ENCODE measurements at places on chromosomes 2 and 18. TPM values are rescaled to one million over a fixed set of nuclear protein-coding genes. Genes with fewer than 3 reads are reported as not detected.

Gene TUBB8B
- not detected for total RNA-seq

Gene SLC11A1
- 15.1 TPM for total RNA-seq

Gene IGFBP5
- total RNA-seq, result 2,550 TPM

Gene GPBAR1
- 2.9 TPM for total RNA-seq

- H3K27me3 ChIP-seq, result no peaks in the 10 kb centered on the region
- no peaks in the 10 kb centered on the region for H3K36me3 ChIP-seq
- DNase-seq, result no peak
- H3K4me1 ChIP-seq, result no peaks in the 10 kb centered on the region
These were observed 736.0 kb upstream of the CELF4 start for GRCh38 chr18:38301621-38302020.

DNA sequence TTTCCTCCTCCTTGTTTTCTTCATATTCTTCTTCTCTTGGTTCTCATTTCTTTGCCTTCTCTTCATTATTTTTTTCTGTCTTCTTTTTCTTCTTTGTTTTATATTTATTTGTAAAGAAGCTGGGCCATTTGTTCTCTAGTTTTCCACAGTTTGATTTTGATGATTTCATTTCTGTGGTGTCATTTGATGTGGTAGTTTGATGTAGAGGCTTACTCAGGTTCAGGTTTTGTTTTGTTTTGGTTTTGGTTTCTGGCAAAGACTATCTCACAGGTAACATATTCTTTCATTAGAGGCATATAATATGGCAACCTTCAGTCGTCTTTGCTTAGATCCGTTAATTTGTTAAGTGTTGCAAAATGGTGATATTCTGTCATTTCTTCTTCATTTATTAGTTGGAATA, 75.3 kb downstream of the BABAM2 start:
- H3K4me1 ChIP-seq, result peaks cover 39% of the 10 kb centered on the region
- no peaks in the 10 kb centered on the region for H3K36me3 ChIP-seq
- no peak overlapping the region for H3K27ac ChIP-seq

DNA sequence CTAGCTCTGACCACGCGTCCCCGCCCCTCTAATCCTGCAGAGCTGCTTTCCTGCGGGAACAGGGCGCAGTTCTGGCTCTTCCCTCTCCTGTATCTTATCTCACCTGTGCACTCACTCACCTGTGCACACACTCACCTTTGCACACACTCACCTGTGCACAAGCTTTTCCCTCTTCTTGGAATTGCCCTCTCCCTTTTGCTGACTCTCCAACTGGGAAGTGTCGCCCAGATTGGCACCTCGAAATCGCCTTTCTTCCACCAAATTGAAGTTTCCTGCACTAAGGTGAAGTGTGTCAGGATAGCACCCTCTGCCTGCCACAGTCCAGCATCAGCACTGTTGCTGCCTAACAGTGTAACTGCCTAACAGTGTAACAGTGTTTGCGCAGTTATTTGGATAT, 566 bp upstream of the CMPK2 start:
- no peaks in the 10 kb centered on the region for H3K27me3 ChIP-seq
- peak overlapping the region; percentile 77 for H3K27ac ChIP-seq
- no peaks in the 10 kb centered on the region for H3K36me3 ChIP-seq
- peak overlapping the region; percentile 75 for H3K4me3 ChIP-seq
- H3K4me1 ChIP-seq, result peaks cover 5% of the 10 kb centered on the region

GRCh38 chr2:166468124-166469024, 25.7 kb downstream of the SCN7A start:
- no peaks in the 10 kb centered on the region for H3K4me1 ChIP-seq
- no peaks in the 10 kb centered on the region for H3K27me3 ChIP-seq
- H3K4me3 ChIP-seq, result no peak overlapping the region
- no peak overlapping the region for H3K27ac ChIP-seq
- no peak for DNase-seq

DNA sequence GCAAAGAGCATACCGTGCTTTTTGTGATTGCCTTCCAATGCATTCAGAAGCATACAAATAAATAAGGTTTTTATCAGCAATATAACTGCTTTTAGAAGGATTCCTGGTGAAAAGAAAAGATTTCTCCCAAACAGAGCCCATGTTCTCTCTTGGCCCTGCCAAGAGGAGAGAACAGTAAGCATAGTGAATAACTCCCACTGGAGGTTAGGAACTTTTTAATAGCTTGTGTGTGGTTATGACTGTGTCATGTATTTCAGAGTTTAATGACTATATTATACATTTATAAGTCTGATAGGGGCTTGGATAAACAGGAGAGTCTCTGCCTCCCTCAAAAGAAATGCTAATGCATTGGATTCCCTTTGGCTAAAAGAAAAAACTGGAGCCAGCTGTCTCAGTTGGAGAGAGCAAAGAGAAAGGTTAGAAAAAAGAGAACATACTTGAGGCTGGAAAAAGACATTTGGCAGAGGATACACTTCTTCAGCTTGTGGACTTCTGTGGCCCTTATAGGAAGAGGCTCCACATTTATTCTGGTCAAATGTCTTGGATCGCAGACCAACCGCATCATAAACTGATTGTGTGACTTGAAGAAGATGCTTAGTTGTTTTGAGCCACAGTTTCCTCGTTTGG, 63.0 kb upstream of the SPRED2 start:
- H3K4me3 ChIP-seq, result no peak overlapping the region
- DNase-seq, result no peak
- H3K36me3 ChIP-seq, result no peaks in the 10 kb centered on the region
